Upper lobe of right lung (tissue), 1 donor: ENCODE measurements at places on chromosomes 11 and 22. TPM values are rescaled to one million over a fixed set of nuclear protein-coding genes. Genes with fewer than 3 reads are reported as not detected.
A peak's percentile ranks its signal among the peaks of the same experiment; 100 is the strongest.

DNA sequence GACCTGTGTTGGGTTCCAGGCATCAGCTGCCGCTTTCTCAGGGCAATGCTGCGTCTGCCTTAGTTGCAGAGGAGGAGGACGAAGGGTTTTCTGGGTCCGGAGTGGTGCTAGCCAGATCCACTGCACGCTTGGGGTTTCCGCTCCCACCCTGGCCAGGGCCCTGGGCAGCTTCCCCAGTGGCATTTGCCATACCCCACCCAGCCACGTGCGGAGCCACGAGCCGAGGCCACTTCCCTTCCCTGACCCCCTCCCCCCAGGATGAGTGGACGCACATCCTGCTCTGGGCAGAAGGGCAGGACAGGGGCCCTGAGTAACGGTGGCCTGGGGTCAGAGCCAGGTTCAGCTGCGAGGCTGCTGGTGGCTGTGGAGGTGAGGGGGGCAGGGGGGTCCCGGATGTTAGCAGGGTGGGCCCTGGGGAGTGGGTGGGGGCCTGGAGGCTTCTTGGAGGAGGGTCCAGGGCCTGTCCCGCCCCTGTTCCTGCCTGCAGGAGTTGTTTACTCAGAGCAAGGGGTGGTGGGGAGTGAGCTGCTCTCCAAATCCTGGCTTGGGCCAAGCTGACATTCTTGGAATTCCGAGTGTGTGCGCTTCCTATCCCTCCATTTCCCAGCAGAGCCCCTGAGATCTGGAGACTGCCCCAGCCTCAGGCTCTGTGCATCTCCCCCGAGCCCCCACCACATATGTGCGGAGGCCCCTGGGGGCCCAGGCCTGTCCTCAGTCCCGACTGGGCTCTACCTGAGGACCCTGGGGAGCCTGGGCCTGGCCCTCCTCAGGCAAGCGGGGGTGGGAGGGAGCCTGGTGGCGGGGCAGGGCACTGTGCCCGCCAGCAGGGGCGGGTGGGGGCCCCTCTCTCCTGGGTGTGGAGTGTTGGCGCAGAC is 1.4 kb downstream of the TSPAN4 start:
- peak; percentile 97 for DNase-seq

- DNase-seq: no peak
Measured at GRCh38 chr11:104852811-104853210, 45.4 kb downstream of the CASP12 start.

DNA sequence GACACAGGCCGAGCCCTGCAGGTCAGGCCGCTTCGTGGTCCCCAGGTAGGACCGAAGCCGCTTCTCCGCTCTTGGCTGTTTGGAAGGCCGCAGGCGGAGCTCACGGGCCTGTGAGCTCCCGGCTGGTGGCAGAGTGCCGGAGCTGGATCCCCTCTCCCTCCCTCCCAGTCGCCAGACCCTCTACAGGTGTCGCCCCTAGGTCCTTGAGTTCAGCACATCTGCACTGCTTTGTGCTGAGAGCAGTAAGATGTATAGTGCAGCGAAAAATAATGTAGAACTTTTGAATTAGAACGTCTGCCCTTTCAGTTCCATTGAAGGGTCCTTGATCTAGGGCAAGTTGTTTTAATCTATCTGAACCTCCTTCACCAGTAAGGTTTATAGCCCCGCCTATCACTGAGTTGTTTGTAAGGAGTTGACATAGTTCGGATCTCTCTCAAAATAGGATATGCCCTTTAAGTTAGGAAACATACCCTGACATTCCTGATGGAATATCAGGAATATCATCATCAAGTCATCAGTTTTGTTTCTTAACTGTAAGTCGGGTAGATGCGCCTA is 419 bp downstream of the ANKRD49 start:
- no peak for DNase-seq

GRCh38 chr11:126718276-126718675 is 282.3 kb downstream of the KIRREL3 start:
- DNase-seq: no peak

DNA sequence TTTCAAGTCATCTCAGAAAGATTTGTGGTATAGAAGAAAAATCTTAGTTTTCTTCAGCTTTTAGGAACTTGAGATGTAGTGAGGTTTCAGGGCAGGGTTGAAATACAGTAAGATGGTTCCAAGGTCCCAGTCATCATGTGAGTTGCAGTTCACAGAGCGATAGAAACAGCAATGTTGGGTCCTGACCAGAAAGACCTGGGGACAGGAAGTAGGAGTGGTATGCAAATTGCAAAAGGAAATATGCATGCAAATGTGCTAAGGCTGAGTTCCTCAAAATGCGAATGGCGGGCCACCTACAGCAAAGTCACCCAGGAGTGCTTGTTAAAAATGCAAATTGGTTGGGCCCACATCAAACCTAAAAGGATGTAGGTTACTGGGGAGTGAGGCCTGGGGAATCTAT is 1032.7 kb upstream of the TENM4 start:
- DNase-seq: no peak

- DNase-seq: no peak
Measured at GRCh38 chr22:41584881-41585280, 4.8 kb downstream of the PMM1 start.

GRCh38 chr11:86510674-86511073 is 136.0 kb downstream of the CCDC81 start:
- DNase-seq: no peak

GRCh38 chr11:116498161-116498560 is 274.6 kb downstream of the BUD13 start:
- no peak for DNase-seq

- DNase-seq: no peak
Measured at GRCh38 chr22:27438271-27438980, 363.1 kb downstream of the MN1 start.

GRCh38 chr22:48889209-48889830 is 938.4 kb downstream of the BRD1 start:
- peak; percentile 23 for DNase-seq

DNA sequence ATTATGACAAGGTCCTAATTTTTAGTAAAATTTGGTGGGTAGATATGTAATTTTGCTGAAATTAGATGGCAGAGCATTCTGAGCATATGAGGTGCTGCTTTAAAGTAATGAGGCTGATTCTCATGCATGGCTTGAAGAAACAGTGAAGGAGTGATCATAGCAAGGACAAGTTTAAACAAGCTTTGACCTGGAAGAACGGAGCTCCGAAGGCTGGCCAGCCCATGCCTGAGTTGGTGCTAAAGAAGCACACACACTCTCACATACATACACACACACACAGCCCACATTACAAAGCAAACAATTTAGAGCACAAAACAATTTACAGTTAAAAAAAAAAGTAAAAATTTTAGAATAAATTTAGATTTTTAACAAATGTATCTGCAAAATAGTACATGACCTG is 150.7 kb downstream of the DCDC1 start:
- no peak for DNase-seq

DNA sequence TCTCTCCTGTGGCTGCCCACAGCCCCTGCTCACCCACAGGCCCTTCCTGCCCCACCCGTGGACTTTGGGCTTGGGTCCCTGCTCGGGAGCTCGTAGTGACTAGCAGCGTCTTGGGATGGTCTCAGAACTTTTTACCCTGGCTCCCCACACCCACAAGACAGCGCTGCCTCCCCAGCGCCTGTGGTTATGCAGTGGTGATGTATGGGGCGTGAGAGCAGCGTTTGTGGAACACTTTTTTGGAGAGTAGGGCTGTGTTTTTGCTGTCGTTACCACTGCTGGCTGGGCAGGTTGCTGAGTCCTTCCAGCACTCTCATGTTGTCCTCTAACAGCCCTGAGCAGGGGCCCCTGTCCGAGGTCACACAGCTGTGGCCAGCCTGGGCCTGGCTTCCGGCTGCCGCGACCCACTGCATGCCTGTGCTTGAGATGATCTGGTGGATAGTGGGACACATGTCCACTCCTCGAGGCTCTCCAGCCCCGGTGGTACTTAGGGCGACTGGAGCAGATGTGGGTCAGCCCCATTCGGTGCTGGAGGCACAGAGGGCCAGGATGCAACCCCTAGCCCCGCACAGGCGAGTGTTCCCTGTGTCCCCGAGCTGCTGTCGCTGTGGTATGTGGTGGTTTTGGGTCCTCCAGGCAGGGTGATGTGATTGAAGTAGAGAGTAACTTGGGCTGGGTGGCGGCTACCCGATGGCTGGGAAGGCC is 7.1 kb upstream of the GRAMD4 start:
- DNase-seq: no peak

DNA sequence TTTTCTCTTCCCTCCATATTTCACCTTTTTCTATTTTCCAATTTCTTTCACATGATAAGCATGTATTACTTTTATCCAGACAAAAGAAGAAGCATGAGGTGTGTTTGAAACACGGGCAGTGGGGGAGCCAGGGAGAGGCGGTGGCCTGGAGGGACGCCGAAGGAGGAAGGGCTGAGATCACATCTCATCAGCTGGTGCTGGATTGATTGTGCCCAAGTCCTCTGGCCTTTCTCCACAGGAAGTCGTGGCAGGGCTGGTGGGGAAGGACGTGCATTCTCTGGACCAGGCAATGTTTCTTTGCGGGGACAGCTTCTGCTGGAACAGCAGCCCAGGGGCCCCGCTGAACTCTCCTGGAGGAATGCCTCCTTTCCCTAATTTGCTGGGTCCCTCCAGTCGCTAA is 82.9 kb downstream of the MIAT start:
- DNase-seq: no peak

DNA sequence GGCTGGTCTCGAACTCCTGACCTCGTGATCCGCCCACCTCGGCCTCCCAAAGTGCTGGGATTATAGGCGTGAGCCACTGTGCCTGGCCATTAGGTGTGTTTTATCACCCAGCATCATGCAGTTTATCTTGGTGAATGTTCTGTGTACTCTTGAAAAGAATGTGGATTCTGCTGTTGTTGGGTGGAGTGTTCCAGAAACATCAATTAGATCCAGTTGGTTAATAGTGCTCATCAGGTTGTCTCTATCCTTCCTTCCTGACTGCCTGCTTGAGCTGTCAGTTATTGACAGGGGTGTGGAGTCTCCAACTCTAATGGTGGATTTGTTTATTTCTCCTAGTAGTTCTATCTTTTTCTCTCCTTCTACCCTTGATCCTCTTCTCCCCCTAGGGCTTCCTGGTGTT is 30.2 kb upstream of the PPP6R3 start:
- DNase-seq: no peak

GRCh38 chr11:61728940-61729219 is 23.6 kb upstream of the MYRF start:
- no peak for DNase-seq

GRCh38 chr11:106076171-106076918 is 802 bp downstream of the KBTBD3 start:
- DNase-seq: no peak

DNA sequence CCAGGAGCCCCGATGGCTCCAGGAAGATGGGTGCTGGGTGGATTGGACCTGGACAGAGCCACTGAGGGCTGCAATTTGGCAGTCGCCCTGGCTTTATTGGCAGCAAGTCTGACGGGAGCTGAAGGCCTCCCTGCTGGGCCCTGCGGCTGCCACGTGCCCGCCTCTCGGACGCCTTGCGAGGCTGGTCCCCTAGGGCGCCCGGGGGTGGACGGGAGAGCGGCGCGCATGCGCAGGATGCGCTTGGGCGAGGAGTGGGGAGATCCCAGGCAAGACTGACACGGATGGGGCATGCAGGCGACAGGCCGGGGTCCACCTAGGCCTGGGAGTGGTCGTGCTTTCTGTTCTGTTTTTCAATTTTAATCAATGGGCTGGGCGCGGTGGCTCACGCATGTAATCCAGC is 150.0 kb downstream of the ADAMTS15 start:
- no peak for DNase-seq

GRCh38 chr11:125886997-125887372 is 483 bp upstream of the HYLS1 start:
- DNase-seq: peak; percentile 76

DNA sequence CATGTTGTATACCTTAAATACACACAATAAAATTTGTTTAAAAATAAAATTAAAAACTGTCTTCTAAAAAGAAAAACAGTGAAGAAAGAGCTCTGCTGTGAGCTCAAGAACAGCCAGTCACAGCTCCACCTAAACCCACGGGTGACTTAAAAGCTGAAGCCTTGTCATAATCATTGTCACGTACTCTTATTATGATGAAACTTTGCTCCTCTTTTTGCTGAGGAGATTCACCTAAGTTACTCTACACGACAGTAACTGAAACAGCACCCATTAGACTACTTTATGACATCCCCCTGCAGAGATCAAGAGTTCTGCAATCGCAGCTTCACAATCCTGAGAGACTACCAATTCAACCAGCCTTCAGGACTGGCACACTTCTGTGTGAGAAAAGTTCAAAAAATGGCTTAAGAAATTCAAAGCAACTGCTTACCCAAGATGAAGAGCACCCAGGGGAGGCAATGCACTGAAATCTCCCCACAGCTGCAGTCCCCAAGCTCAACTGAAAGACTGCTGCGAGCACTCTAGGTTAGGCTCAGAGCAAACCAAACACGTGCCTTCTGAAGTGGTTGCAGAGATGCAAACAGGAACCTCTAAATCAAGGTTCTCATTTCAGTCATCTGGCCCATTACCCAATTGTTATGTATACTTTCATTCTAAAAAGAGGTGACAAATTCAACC is at the start of gene JAML:
Gene JAML, minus strand, starts transcription at position 501 of the 678 bp plus-strand sequence. CDS start 10,145 bp downstream, outside the sequence.
- no peak for DNase-seq

GRCh38 chr11:121659811-121660210 is 207.0 kb upstream of the SORL1-AS1 start:
- no peak for DNase-seq

DNA sequence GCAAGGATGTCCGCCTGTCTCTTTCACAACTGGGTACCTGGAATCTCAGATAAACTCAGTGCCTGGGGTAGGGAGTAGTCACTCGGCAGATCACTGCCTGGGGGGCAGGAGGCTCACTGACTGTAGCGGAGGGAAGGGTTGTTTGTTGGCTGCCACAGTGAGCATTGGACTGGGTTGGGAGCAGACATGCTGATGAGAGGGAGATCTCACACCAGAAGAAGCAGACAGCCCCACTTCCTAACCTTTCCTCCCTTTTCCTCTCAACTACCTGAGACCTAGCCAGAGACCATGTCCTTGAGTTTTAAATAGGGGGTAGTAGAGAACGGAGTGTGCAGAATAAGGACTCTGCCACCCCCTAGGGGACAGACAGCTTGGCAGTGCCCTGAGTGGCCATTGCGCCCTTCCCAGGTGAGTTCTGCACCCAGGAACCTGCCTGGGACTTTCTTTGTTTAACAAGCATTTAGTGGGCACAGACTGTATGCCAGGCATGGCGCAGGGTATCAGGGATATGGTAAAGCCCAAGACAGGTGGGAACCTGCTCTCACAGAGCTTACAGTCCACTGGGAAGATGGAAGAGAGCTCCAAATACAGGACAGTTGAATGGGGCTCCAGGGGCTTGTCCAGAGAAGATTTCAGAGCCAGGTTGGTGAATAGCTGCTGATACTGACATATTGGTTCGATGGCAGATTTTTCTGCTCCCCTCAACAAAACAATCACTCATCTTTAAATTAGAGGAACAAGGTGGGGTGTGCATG is 115.7 kb upstream of the NNMT start:
- peak; percentile 77 for DNase-seq

ARHGAP42 gene
- 19.8 TPM for total RNA-seq

SLC37A2 gene
- total RNA-seq: 25.1 TPM

OR8G5 gene
- total RNA-seq: 0.58 TPM

HYLS1 gene
- total RNA-seq: 3.2 TPM

BSCL2 gene
- 65.6 TPM for total RNA-seq

EIF4G2 gene
- total RNA-seq: 801 TPM

PLA2G3 gene
- 6.9 TPM for total RNA-seq

PYGM gene
- total RNA-seq: 2.0 TPM
